ENCODE measurements at places on chromosomes 5 and 9.
A peak's percentile ranks its signal among the peaks of the same experiment; 100 is the strongest.

- DNase-seq: no peak
These were observed 73.0 kb downstream of the KCNIP1 start for GRCh38 chr5:170576602-170577535.

DNA sequence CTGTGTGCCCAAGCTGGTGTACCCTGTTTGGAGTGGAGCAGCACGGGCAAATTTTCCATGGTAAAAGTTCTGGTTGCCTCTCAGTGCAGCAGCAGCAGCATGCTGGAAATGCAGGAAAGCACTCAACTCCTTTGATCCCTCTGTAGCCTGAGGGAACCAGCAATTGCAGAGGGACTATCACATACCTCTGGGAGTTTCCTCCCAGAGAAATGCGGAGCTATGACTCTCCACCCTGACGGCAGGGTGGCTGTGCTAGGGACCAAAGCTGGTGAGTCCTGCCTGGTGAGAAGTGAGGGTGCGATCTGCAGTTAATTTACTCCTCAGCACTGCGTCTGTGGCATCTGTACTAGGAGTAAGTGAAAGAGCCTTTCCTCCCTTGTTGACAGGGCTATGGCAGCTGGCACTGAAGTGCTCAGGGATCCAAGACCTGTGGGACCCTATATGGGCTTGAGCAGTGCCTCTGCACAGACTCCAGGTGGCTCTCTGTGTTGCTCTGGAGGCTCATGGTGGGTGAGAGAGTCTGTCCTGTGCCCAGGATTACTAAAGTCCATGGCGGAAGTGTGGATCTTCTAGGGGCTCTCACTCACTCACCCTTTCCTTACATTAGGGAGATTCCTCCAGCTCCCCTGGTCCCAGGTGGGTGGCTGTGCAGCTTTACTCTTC lies 601.2 kb upstream of the TYRP1 start:
- DNase-seq: no peak

DNA sequence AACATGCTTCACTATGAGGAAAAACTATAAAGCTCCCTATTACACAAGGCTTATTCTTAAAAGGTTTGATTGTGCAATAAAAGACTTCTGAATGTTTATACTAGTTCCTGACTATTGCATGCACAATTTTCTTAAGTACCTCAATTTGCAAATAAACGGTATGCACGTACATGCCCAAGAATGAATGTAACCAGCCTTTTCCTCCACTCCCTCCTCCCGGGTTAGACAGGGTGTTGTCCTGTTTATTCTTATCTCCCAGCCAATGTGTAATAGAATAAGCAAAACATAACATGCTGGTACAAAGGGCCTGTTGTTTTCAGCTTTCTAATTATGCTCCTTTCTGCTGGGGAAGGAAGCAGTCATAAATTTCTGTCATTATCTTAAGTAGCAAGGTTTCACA lies 79.1 kb downstream of the AOPEP start:
- DNase-seq: peak; percentile 60

DNA sequence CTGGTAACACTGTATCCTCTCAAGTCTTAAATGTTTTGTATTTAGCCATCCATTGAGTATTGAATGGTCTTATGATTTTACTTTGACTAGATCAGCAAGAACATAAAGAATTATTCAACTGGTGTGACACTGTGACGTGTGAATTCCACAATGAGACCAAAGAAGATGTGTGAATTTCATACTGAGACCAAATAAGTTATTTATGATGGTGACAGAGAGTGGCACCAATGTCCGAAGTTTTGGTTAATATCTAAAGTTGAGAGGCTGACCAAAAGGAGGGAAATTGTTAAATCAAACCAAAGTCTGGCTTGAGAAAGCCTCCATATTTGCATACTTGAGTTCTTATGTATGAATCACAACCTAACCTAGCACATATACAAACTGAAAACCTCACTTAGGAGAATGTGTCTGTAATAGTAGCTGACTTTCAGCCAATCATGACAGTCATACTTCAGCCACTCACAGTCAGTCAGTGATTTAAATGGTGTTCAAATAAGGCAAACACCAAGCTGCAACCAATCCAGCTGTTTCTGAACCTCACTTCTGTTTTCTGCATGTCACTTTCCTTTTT lies 31.5 kb upstream of the FAM170A start:
- no peak for DNase-seq

GRCh38 chr5:31383734-31384133 lies 148.2 kb downstream of the DROSHA start:
- no peak for DNase-seq
